ENCODE measurements at places on chromosomes 3 and 15.

GRCh38 chr3:13352621-13353131, 67.4 kb downstream of the NUP210 start:
- DNase-seq: no peak

- no peak for DNase-seq
These were observed 183.5 kb upstream of the C2CD4B start for GRCh38 chr15:62348623-62349022.

DNA sequence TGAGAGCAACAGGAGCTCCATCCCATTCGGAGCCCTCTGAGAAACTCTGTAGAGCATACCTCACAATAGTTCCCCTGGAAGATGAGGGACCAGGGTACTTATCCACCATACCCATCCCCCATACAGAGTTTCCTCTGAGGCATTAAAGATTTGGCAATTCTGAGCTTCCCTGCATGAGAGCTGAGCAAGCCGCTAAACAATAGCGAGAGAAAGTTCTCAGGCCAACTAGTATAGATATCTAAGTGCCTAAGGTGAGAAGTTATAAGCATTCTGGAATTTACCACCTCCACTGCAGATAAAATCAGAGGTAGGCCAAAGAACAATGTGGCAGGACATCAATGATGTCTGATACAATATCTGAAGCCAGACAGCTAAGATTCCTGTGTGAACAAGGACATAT, 129.1 kb upstream of the MBNL1 start:
- no peak for DNase-seq

- no peak for DNase-seq
These were observed 50.9 kb downstream of the TCF12 start for GRCh38 chr15:56969265-56969895.

DNA sequence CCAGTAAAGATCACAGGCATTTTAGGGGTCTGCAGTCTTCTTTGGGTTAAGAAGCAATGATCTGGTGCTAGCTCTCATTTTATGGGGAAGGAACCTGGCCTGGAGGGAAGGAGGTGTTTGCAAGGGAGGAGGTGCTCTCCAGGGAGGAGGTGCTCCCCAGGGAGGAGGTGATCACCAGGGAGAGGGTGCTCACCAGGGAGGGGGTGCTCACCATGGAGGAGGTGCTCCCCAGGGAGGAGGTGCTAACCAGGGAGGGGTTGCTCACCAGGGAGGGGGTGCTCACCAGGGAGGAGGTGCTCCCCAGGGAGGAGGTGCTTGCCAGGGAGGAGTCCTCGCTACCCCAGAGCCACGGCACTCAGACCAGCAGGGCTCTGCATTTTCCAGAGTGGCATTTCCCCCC, 115.7 kb downstream of the TLE3 start:
- DNase-seq: no peak

DNA sequence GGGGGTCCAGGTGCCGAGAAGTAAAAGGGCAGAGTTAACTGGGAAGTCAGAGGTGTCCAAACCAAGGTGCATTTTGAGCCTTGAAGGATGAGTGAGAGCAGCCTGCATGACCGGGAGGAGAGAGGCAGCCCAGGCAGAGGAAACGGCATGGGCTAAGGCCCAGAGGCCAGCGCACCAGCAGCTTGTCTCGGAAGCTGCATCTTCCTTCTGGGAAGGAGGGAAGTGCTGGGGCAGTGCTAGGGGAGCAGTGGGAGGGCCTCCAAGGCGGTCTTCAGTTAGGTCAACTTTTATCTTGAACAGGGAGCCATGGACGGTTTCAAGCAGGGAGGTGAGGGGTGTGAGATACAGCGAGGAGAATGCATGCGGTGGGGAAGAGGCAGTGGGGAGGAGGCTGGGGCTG, 1.0 kb downstream of the H1-8 start:
- no peak for DNase-seq

GRCh38 chr3:123258811-123259420, 57.2 kb downstream of the SEC22A start:
- no peak for DNase-seq

DNA sequence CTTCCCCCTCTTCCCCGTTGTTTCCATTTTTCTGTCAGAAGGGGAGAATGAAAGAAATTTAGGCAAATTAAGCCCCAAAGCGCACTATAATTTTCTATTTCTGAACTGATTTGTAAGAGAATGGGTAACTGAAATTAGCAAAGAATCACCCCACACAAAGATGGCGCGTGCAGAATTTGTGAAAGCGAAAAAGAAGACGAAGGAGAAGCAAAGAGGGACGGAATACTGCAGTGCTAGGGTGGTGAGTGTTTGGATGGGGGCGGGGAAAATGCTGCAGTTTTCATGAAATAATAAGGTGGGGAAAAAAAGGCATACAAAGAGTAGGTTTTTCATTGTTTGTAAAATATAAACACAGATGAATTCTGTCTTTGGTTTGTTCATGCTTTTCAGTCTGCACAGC, 4.6 kb upstream of the CTNNB1 start:
- DNase-seq: no peak

GRCh38 chr3:16484216-16484615, 29.3 kb downstream of the RFTN1 start:
- DNase-seq: no peak

- DNase-seq: no peak
These were observed 106.5 kb downstream of the ZNF609 start for GRCh38 chr15:64566629-64567427.

- no peak for DNase-seq
These were observed 63.3 kb downstream of the ABTB1 start for GRCh38 chr3:127735767-127736693.

DNA sequence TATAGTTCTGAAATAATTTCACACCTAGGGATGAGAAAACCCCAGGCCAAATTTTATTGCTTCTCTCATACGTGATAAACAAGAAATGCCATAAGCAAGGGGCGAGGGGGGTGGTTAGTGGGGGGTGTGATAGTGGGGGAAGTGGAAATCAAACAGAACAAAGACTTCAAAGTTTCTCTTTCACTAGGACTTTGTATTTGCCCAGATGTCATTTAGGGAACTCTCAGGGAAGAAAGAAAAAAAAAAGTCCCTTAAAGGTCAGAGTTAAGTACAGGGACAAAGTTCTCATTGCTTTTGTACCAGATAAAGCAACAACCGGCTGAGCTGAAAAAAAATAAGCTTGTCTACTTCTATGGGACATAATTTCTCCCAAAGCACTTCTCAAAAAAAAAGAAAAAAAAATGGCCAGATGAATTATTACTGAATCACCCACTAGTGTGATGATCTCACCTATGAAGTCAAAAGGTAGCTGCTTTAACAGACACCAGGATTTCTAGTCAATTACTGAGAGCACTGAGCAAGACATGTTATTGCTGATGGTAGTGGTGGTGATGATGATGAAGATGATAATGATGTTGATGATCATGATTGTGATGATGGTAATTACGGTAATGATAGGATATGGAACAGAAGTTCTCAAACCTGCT, 56.2 kb downstream of the FHIT start:
- no peak for DNase-seq

- no peak for DNase-seq
These were observed 1.4 kb downstream of the WDR76 start for GRCh38 chr15:43828061-43828657.

DNA sequence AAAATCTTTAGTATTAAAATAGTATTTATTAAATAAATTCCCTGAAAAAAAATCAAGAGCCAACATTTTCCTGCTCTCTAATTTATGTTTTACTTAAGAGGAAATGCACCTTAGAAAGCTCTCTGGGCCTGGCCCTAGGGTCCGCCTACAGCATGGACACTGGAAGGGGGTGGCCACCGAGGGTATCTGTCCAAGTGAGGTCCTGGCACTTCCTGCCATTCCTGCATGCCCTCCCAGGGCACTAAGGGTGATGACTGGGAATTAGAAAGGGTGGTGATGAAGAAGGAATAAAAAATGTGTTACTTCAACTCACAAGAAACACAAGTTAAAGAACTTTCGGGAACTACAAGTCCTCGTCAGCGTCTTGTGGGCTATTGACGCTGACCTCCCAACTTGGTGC, 92.8 kb downstream of the MAGI1 start:
- DNase-seq: no peak

- no peak for DNase-seq
These were observed 305.9 kb upstream of the UMPS start for GRCh38 chr3:124424396-124424795.

DNA sequence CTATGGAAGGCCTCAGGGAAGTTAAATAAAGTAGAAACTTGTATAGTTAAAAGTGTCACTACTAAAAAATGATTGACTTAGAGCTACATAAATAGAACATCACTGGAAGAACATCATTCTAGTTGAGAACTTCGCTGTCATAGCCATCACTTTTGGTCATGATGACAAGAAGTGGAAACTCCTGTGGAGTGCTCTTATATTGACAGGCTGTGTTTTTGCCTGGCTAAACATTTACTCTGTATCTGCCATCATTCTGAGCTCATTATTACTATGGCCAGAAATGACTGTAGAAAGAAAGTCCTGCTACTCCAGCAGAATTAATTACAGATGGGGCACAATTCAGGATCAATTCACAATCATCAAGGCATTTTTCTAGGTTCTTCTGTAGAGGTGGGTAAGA, 165.1 kb upstream of the GOLIM4 start:
- DNase-seq: no peak

- DNase-seq: no peak
These were observed 176.0 kb upstream of the TRIM42 start for GRCh38 chr3:140501770-140502364.

- DNase-seq: no peak
These were observed 5.6 kb downstream of the ZBTB38 start for GRCh38 chr3:141373768-141374526.

- no peak for DNase-seq
These were observed 349.9 kb downstream of the ZBBX start for GRCh38 chr3:167030082-167030725.

DNA sequence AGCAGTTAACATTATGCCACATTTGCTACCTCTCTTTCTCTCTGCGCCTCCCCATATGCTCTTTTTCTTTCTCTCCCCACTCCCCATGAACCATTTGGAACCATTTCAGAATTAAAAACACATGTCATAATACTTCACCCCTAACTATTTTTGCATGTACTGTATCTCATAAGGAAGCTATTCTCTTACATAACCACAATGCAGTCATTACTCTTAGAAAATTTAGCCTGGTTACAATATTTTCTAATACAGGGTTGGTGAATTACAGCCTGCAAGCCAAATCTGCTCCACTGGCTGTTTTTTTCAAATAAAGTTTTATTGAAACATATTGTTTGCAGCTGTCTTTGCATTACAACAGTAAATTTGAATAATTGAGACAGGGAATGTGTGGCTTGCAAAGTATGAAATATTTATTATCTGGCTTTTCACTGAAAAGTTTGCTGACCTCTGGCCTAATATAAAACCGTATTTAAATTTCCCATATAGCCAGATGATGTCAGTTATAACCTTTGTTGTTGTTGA, 62.8 kb downstream of the SGO1 start:
- DNase-seq: no peak

DNA sequence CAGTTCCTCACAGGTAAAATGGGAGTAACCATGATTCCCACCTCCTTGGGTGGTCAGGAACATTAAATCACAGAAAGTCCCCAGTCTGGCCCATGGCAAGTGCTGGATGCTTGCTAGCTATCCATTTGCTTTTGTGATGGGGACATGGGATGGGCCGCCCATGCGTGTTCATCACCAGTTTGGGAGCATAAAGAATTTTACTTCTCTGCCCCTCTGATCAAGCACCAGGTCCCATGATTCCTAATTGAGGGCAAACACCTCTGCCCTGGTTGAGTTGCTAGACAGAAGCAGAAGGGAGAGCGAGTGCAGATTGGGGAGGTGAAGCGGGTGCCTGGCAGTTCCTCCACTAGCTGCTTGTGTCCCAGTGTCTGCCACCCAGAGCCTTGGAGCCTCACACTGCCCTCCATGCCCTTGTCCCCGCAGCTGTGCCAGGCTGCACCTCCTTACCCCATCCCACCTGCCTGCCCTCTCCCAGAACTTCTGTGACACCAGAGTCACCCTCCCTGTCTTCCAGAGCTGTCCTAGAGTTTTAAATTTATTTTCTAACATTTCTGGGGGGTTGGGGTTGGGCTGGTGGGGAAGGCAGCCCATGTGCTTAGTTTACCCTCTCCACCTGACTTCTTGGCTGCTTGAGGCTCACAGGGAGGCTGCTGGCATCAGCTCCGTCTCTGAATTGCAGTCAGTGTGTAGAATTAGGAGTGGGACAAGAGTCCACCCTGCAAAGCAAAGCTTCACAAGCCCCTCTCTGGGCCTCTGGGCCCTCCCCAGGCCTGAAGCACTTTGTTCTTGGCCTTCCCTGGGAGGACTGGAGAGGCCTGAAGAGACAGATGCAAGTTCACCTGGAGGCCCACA, 18.4 kb downstream of the CFAP100 start:
- no peak for DNase-seq

DNA sequence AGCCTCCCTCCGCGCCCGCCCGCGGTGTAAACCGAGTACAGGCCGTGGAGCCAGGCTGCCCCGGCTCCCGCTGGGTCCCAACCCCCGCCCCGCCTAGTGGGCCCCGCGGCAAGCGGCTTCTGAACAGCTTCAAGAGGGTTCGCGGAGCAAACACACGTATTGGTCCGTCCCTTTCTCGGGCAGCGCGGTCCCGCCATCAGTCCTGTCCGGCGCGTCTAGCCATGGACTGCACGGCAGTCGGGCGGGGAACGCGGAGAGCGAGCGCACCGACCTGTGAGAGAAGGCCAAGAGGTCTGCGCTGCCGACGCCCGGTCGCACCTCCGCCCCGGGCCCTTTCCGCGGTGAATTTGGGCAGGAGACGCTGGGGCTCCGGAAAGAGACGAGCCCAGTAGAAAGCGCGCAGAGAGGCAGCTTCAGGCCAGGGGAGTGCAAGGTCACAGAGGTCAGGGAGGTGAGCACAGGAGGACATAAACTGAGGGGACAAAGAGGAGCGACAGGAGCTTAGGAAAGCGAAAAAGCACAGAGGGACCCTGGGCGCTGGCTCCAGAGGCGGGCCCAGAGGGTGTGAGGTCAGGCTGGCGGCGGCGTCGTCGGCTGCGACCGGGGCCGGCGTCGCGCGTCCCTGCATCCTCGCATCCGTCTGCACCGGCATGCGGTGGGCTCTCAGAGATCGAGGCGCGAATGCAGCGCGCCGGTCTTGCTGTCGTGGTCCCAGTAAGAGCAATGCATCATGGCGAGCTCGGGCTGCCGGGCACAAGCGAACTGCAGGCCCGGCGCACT, 1.8 kb downstream of the FOXL2 start:
- no peak for DNase-seq

- DNase-seq: no peak
These were observed 681 bp upstream of the IL5RA start for GRCh38 chr3:3110749-3111361.

GRCh38 chr3:71723452-71724170, 1.6 kb downstream of the EIF4E3 start:
- no peak for DNase-seq

DNA sequence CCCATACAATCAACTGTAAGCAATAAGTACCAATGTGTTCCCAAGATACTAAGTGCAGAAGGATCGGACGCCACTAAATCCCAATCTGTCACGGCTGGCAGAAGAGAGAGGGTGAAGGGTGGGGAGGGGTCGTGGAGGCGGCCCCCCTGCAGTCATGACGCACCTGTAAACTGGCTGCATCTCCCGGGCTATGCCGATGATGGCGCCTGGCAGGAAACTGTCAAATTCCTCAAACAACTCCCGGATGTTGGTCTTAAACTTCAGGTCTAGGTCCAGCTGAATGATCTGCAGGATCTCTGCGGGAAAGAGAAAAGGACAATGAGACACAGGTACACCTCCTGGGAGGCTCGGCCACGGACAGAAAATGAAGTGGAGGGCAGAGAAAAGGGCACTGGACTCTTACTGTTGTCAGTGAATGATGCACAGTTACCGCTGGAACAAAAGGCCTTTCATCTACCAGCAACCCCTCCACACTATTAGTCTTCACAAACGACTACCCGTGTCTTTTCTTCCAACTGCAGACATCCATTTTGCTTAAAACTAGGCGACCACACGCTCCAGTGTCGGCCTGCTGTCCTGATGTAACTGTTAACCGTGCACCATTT, 114.6 kb downstream of the XXYLT1 start:
- DNase-seq: no peak

Data from activated T-helper 9 cell treated with anti-CD3 and anti-CD28 coated beads, Interleukin-2, amount 50 U/mL, for 16 hours (primary cell).